ENCODE measurements at places on chromosomes 7 and 10.
A peak's percentile ranks its signal among the peaks of the same experiment; 100 is the strongest.

DNA sequence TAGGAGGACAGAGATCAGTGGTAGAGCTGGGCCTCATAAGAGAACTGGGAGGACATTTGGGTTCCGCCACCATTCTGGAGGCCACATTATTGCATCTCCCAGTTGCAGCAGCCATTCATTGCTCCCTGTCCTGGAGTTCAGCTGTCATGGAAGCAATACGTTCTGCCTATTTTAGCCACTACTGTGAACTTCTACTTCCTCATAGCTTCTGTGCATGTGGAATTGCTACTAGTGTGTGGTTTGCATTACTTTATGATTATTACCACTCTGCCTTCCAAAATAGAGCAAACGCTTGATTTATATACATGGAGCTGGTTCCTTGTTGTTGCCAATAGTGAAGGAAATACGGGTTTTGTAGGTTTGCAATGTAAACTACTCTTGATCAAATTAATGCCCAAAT is 47.2 kb upstream of the PLPP4 start:
- no peak for DNase-seq

GRCh38 chr10:93313798-93314197 is 168.3 kb downstream of the MYOF start:
- no peak for DNase-seq

DNA sequence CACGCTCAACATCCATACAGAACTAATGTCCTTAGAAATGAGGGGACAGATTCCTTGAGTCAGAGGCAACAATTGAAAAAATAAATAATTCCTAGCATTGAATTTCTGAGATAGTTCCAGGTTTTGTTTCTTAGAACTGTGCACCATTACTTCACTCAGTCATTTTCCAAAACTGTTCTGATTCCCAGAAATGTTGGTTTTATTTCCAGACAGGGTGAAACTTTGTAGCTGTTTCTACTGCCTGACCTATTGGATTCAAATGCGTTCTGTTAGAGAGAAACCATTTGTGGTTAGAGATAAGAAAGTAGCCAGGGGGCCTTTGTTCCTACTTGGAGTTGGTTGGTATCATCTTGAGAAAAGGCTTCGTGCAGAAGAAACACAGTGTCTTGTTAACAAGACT is 8.1 kb upstream of the DEPP1 start:
- DNase-seq = no peak

GRCh38 chr10:12129222-12130111 is at the start of gene SEC61A2:
Gene SEC61A2 (plus strand): TSS chr10:12129677. CDS start chr10:12129788, 111 bp downstream.
- peak; percentile 61 for DNase-seq

DNA sequence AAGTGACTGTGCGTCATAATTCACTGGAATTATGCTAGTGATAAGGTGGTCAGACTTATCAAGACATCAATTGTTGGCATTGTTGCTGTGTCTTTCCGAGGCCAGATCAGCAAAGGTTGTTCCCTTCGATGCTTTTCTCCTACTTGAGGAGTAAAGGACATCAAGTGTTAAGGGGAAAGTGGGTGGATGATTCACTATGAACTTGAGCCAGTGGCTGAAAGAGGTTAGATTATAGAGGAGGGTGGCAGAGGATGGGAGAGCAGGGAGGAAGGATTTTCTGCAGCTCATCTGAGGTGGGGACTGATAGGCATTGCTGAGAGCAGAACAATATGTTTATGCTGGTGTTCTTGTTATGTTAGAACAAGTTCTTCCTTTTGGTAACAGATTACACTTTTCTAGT is 131.4 kb upstream of the AGR3 start:
- no peak for DNase-seq

- no peak for DNase-seq
Observed at GRCh38 chr7:140009735-140010134, 53.0 kb downstream of the PARP12 start.

GRCh38 chr10:69049566-69049961 is 38.3 kb upstream of the SRGN start:
- DNase-seq = no peak

DNA sequence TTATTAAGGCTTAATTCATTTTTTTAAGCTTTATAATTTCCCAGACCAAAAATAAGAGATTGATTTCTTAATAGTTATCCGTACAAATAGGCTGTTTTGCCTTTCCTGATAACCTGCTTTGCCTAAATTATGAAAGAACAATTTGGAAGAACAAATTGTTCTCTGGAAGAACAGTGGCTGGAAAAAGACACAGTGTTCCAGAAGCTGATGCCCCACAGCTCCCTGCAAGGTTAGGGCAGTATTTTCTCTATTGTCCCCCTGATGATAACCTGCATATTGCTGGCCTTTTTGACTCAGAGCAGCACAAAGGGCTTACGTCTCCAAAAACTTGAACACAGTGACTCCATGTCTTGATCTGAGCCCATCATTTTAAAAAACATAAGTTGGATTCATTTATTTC is 151.5 kb downstream of the CSTF2T start:
- DNase-seq = no peak

- DNase-seq = no peak
Observed at GRCh38 chr10:129005804-129006203, 461.2 kb upstream of the MGMT start.

- no peak for DNase-seq
Observed at GRCh38 chr10:73206385-73206784, 38.5 kb downstream of the FAM149B1 start.

GRCh38 chr7:88176190-88176589 is 43.6 kb downstream of the SRI start:
- no peak for DNase-seq

- DNase-seq = no peak
Observed at GRCh38 chr7:123627851-123628250, 26.2 kb downstream of the ASB15 start.

- DNase-seq = peak; percentile 37
Observed at GRCh38 chr7:147833557-147833956, 757.0 kb upstream of the C7orf33 start.

DNA sequence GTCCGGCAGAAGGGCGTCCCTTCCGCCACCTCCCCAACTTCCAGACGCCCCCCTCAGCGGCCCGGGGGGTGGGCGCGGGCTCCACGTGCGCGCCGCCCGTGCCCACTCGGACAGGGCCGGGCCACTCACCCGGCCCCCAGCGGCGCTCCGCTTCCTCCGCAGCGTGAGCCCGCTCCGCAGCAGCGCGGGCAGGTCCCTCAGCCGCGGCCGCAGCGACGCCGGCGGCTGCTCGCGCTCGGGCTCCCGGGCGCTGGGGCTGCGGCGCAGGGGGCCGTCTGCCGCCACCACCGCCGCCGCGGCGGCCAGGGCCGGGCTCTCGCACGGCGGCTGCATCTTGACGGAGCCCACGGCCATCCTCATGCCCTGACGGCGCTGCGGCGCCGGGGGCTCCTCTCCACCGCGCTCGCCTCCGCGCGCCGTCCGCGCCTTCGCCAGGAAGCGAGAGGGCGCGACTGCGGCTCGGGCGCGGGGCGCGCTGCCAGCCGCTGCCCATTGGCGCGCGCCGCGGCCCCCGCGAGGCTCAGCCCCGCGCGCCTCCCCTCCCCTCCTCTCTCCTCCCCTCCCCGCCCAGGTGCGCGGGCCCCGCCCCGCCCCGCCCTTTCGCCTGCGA is at the start of gene RAPGEF5:
TSS of gene RAPGEF5 (minus strand) at position 454 of the 610 bp plus-strand sequence. CDS start at position 360, 94 bp downstream.
- DNase-seq = no peak

GRCh38 chr7:77327067-77327931 is 88.8 kb downstream of the GSAP start:
- DNase-seq = no peak

DNA sequence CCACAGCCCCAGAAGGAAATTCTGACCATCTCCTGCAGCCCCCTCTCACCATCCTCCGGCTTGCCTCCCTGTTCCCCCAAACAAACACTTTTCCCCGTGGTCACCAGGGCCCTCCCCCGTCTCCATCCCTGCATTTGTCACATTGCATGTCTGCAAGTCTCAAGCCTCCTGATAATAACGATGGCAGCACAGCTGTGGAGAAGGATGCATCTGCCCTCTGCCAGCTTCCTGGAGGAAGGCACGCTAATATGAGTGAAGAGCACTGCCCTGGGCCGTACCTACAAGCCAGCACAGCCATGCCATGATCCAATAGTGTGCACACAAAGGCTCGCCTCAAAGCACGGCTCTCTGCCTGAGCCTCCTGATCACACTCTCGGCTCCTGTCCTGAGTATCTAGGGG is 98.5 kb downstream of the SLIT1 start:
- DNase-seq = no peak

- DNase-seq = no peak
Observed at GRCh38 chr7:142808461-142808801, 37.7 kb downstream of the PRSS2 start.

- no peak for DNase-seq
Observed at GRCh38 chr10:51617576-51618235, 81.7 kb downstream of the CSTF2T start.

- no peak for DNase-seq
Observed at GRCh38 chr7:45937301-45937700, 16.2 kb upstream of the IGFBP3 start.

DNA sequence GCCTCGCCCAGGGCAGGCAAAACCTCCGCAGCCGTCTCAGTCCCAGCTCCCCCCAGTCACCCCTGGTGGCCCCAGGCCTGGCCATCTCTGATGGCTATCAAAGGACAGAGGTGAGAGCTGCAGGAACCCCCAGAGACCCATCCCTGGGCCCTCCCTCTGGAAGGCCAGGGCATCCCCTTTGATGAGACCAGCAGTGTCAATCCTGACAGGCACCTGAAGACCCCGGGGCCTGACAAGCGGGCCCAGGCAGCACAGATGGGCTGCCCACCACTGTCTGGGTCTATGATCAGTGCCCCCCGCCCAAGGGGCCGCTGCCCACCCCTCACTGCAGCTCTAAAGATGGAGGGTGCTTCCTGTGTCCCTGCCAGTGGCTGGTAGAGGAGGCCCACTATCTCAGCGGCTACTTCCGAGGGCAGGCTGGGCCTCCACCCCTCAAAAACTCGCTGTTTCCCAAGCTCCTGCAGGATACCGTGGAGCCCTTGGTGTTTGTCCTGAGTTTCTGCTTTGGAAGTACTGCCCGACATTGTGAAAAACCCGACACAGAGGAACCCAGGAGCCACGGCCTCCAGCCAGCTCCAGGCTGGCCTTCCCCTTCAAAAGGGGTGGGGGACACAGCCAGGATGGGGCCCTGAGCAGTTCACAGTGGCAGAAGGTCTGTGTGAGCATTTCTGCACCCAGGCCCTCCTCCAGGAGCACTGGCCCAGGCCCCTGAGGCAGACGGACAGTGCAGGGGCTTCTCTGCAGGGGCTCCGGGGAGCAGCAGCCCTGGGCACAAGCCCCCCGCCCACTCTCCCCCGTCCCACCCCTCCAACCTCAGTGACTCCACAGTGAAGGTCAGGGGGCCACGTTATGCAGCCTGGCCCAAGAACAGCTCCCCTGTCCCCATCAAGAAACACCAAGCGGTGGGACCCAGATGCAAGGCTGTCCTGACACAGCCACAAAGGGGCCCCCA is 99.2 kb downstream of the PDGFA start:
- no peak for DNase-seq

- no peak for DNase-seq
Observed at GRCh38 chr10:28556142-28556541, 23.2 kb downstream of the WAC start.

- no peak for DNase-seq
Observed at GRCh38 chr10:103102195-103102594, 90.9 kb downstream of the NT5C2 start.

DNA sequence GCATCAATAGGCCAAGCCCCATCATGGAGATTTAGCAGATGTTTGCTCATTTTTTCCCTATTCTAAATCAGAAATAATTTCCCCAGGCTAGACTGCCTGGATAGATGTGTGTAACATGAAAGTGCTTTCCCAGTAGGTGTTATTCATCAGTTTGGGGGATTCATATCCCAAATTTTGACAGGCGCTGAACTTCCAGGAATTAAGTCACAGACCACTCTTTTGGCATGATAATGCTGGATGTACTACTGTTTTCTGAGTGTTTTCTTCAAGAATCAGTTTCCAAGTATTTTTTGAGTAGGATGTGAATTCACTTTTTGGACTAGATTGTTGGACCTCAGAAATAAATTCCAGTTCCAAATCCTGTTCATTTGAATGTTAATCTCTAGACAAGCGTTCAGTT is 637.4 kb downstream of the REEP3 start:
- DNase-seq = no peak

DNA sequence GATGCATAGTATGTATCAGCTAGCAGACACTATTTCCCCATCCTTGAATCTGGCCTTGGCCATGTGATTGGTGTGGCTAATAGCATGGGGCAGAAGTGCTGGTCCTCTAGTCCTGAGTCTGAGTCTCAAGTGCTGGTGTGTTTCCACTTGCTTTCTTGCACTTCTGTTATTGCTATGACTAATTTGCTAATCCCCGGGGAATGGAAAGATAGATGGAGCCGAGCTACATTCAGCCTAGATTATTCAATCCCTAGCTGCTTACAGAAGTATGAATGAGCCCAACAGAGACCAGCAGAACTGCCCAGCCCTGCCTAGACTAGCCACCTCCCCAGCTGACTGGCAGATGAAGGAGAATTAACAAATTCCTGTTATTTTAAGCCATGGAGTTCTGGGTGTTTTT is 53.2 kb upstream of the SYPL1 start:
- DNase-seq = no peak

GRCh38 chr10:86216886-86217285 is 149.7 kb downstream of the GRID1 start:
- DNase-seq = no peak

DNA sequence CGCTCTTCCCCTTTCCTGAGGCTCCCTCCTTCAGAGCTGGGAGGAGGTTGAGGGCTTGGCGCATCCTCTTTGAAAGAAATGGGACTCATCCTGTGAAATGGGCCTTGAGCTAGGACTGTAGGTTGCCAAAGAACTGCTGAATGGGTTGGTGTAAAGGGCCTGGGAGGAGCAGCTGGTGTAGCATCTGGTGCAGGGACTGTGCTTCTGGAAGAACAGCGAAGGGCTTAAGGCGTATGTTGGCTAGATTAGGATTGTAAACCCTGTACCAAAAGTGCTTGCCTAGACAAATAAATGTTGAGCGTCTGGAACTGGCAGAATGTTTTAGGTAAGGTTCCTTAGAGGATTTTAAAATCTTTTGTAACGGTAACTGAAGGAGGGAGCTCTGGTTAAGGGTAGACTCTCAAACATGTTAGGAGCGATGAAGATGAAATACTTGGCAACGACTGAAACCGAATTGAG is 563 bp downstream of the STAM start:
- no peak for DNase-seq

DNA sequence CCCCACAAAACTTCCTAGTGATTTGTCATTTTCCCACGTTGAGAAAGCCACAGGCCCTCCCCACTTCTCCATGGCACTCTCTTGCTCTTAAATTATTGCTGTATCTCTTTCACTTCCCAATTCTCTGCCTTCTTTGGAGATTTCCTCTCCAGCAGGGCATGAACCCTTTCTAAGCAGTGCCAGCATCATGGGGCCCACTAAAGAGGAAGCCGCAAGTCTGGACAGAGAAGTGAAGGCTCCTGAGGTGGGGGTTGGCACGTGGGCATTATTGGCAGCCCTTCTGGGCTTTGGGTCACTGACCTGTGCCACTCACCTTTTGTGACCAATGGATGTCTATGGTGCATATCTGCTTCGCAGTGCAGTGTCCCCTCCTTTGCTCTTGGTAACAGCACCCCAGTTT is 97.7 kb upstream of the TCF7L2 start:
- no peak for DNase-seq

GRCh38 chr10:108005627-108006026 is 841.1 kb upstream of the SORCS1 start:
- DNase-seq = no peak

GRCh38 chr10:52768001-52768532 is 4.5 kb downstream of the MBL2 start:
- no peak for DNase-seq

- DNase-seq = no peak
Observed at GRCh38 chr7:44163591-44163990, 22.5 kb upstream of the MYL7 start.

GRCh38 chr7:55415173-55415778 is 50.1 kb downstream of the LANCL2 start:
- peak; percentile 27 for DNase-seq

- no peak for DNase-seq
Observed at GRCh38 chr10:79089632-79090031, 20.9 kb downstream of the ZMIZ1 start.
